ENCODE measurements at places on chromosomes 11 and 22.

GRCh38 chr11:119290894-119291497, 25.9 kb downstream of the MCAM start:
- DNase-seq, result no peak

- DNase-seq, result no peak
Measured at GRCh38 chr11:118120793-118121192, 31.8 kb downstream of the SCN4B start.

DNA sequence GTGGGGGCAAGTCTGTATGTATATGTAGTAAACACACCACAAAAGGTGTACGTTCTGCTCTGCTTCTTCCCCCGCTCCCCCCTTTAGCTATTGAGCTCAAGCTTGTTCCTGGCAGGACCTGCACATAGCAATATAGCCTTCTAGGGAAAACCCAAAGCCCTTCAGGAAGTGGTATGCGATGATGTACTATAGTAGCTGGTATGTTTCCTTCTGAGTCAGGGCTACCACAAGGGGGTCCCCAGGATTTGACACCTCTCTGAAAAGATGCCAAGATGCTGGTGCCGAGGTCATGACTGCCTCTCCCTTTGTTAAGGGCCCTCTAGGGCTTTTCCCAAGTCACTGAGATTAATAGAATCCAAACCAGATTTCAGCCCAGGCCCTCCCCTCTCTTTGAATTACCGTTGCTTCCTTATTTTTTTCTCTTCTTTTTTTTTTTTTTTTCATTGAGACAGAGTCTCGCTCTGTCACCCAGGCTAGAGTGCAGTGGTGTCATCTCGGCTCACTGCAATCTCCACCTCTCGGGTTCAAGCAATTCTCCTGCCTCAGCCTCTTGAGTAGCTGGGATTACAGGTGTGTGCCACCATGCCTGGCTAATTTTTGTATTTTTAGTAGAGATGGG, 268.4 kb downstream of the ETS1 start:
- DNase-seq, result no peak

DNA sequence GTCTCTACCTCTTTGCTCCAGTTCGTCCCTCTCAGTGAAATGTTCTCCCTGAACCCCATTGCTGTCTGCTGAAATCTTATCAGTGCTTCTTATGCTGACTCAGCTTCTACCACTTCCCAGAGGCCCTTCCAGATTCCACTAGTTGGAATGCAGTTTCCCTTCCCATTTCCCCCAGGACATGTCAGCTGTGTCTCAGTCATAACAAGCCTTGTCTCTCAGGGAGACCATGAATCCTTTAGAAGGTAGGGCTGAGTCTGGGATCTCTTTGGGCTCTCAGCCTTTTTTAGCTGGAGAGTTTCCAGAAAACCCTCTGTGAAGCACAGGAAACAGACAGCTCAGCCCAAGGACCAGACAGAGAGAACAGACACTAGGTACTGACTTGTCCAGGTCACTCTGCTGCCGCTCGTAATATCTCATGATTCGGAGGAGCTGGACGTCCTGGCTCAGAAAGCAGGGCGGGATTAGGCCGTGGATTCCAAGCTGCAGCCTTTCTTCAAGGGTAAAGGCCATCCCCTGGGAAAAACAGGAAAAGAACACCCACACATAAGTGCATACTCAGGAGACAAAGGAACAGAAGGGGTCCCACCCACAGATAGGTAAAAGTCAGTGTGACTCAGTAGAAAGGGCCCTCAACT, 113.0 kb downstream of the ME3 start:
- DNase-seq, result peak; percentile 66

DNA sequence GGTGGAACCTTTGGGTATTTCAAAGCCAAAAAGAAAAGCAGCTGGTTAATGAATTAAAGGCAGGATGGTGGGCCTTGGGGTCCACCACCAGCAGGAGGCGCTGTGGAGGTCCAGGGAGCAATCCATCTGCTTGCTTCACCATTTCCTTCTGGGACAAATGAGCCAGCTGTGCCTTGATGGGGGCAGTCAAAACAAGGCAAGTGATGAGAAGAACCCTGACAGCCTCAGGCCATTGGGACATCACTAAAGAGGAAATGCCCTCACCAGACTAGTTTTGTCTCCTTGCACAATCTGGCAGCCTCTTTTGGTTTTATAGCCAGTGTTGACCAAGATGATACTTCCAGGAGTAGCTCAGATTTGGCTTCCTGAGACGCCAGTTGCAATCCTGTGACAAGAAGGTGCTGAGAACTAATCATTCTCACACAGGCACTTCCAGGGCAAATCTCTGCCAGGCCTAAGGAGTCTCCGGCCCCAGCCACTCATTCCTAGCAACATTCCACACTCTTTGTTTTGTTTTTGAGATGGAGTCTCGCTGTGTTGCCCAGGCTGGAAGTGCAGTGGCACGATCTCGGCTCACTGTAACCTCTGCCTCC, 38.2 kb upstream of the WEE1 start:
- no peak for DNase-seq

GRCh38 chr22:49996119-49996517, 16.4 kb downstream of the IL17REL start:
- no peak for DNase-seq

- DNase-seq, result no peak
Measured at GRCh38 chr22:47781427-47782111, 1019.1 kb downstream of the TBC1D22A start.

DNA sequence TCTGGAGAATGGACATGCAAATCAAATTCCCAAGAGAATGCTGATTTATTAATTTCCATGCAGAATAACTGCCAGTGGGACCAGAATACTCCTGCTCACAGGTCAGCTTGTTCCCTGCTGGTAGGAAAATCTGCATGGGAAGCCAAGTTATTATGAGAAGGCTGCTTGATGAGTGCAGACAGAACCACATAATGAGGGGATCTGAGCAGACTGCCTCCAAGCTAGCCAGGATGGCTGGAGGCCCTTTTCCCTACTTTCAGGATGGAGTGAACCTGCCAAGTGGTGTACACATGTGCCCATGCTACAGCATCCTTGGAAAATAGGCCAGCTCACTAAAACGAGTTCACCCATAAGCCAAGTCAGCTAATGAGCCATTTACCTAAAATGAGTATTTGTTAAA, 55.2 kb upstream of the ZBED5 start:
- no peak for DNase-seq

DNA sequence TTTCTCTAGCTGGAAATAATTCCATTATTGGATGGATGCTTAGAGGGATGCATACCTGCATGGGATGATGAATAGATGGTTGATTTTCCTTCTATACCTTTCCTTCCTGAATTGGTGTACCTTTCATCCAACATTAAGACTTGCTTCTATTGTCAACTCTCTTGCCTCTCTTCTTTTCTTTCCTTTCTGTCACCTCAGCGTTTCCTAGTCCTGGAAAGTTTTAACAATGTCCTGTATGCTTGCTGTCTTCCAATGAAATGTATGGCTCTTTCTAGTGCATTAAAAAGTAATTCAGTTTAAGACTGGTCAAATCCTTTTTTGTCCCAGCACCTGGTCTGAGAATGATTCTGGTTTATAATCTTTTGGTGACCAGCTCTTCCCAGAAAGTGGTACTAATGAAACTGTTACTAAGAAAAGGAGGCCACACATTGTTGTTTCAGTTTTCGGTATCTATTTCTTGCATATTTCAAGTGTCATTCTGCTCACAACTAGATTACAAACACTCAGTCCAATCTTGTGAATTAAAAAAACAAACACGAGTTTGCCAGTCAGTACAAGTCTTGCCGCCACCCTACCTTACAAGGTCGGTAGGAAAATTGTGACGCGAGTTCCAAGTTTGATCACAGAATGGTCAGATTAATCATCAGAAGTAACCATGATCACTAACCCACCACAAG, 8.0 kb downstream of the POU2AF1 start:
- DNase-seq, result no peak

DNA sequence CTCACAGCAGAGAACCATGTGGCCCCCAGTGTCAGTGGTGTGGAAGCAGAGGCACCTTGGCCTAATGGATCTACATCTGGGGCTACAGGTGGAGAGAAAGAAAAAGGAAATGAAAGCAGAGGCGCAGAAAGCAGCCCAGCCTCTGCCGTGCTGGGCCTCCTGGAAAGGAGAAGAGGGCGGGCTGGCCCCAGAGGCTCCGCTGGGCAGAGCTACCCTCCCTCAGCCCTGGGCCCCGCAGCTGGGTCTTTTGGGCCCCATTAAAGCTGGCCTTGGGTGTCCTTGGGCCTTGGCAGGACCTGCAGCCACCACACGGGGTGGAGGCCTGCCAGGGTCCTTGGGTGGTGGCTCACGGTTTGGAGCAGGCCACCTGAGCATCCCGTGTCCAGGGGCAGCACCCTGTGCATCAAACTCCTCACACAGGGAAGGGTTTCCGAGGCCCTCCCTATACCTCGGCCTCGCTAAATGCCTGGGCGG, 31.6 kb upstream of the GAL start:
- no peak for DNase-seq

DNA sequence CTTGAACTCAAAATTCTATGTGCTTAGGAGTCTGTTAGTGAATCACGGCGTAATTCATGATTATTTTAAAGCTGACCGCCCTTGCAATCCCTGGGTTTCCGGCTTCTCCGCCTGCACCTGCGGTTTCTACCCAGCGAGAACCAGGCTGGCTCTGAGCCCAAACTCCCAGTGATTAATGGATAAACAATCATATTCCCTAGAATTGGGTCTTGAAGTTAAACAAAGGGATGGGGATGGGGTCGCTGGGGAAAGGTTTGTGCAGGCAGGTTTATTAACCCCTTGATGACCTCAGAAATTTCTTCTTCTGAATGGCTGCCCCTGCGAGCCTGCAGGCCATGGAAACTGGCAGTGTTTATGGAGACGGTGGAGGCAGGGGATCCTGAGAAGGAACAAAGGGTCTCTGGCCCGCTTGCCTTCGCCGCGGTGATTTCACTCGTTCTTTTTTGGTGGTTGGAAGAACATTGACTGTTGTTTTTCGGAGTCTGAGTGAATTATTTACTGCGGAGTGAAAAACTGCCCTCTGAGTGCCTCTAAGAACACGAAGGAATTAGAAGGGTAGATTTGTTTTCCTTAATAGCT, 1000.3 kb downstream of the BRD1 start:
- DNase-seq, result no peak

DNA sequence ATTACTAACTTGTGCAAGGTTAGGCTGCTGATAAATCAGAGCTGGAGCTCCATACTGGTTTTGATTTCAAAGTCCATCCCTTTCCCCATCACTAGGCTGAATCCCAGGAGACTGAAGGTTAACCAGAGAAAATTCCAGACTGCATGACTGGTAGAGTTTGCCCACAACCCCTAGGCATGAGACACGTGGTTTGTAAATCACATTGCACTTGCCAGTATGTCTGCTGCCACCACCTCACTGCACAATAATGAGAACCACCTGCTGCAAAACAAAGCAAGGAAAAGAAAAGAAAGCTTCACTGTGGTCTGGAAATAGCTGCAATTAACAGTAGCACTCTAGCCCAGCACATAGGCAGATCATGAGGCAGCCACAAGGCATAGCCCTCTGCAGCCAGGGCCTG, 67.6 kb upstream of the NTM start:
- peak; percentile 93 for DNase-seq

DNA sequence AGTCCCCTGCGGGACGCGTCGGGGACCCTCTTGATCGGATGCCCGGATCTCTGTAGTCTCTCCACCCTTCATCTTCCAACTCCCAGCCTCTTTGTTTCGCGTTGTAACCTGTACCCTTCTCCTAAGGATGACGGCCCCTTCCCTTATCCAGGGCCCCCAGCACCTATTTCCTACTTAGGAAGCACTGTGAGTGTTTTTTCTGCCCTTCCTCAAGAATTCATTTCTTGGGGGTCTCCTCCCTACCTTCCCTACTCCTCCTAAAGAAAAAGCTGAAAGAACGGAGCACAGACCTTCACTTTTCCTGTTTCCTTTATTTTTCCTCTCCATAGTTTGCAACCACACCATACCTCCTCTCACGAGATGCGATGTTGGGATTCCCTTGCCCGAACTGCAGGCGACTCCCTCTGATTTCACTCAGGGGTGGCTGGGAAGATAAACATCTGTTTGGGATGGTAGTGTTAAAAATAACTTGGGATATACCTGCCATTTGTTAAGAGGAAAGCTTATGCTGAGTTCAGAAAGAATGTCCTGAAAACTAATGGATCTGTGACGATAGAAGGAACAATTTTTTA, 593 bp downstream of the FAM118B start:
- no peak for DNase-seq

DNA sequence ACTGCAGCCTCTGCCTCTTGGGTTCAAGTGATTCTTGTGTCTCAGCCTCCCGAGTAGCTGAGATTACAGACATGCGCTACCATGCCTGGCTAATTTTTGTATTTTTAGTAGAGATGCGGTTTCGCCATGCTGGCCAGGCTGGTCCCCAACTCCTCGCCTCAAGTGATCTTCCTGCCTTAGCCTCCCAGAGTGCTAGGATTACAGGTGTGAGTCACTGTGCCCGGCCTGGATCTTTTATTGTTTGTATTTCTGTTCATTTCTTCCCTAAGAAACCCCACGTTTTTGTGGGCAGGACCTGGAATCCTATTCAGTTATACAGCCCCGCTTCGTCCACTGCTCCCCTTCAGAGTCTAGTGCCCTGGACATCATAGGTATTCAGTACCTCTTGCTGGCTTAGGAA, 28.7 kb downstream of the ZBTB16 start:
- no peak for DNase-seq

- no peak for DNase-seq
Measured at GRCh38 chr11:18608376-18608775, 8.8 kb downstream of the MISFA start.

GRCh38 chr11:62054484-62055121, 69.2 kb upstream of the INCENP start:
- peak; percentile 21 for DNase-seq

DNA sequence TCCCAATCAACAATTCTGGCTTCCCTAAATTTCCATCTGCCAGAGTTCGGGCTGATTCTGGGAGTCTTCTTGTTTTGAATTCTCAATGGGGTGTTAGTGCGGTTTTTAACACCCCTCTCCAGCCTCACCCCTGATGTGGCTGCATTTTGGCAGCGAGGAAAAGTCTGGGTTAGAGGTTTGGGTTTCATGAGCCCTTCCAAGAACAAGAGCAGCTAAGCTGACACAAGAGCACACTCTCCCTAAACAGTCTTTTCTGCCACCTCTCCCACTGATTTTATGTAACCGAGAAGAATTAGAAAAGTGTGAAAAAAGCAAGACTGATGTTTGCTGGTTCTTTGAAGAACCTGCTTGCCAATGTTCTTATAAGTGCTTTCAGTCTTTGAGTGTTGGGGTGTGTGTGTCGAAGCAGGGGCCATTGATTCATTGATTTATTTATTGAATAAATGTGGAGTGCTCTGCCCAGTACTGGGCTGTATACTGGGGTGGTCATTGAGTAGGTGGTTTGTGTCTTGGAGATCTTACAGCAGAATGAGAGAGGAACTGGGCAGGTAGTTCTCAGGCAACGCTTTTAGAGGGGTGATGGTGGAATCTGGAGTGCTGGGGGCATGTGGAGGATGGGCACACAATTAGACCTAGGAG, 101.5 kb downstream of the TRAF6 start:
- no peak for DNase-seq

DNA sequence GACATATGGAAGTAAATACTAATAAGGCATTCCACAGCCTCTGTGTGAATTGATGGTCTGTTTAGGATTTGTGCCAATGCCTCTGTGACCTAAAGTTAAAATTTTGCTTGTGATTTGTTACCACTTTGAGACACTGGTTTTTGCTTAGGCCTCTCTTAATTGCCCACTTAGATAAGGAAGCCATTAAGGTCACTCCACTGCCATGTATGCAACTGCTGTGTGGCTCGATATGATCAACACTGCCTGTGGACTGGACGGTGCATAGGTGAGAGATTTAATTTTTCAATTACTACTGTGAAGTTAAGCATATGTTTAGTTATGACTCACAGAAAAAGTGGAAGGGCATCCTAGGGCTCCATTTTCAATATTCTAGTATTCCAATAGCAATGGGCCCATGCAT, 36.9 kb downstream of the CSRP3 start:
- no peak for DNase-seq

- DNase-seq, result peak; percentile 60
Measured at GRCh38 chr11:134139873-134140331, 71.0 kb downstream of the JAM3 start.

GRCh38 chr11:85914425-85914824, 59.2 kb downstream of the CCDC83 start:
- no peak for DNase-seq

Measured in fibroblast of skin of left quadriceps (primary cell).